ENCODE measurements at places on chromosomes 2 and 18. TPM values are rescaled to one million over a fixed set of nuclear protein-coding genes. Genes with fewer than 3 reads are reported as not detected.

Gene SCN2A
- 0.35 TPM for total RNA-seq

Gene ACAA2
- 110 TPM for total RNA-seq

DNA sequence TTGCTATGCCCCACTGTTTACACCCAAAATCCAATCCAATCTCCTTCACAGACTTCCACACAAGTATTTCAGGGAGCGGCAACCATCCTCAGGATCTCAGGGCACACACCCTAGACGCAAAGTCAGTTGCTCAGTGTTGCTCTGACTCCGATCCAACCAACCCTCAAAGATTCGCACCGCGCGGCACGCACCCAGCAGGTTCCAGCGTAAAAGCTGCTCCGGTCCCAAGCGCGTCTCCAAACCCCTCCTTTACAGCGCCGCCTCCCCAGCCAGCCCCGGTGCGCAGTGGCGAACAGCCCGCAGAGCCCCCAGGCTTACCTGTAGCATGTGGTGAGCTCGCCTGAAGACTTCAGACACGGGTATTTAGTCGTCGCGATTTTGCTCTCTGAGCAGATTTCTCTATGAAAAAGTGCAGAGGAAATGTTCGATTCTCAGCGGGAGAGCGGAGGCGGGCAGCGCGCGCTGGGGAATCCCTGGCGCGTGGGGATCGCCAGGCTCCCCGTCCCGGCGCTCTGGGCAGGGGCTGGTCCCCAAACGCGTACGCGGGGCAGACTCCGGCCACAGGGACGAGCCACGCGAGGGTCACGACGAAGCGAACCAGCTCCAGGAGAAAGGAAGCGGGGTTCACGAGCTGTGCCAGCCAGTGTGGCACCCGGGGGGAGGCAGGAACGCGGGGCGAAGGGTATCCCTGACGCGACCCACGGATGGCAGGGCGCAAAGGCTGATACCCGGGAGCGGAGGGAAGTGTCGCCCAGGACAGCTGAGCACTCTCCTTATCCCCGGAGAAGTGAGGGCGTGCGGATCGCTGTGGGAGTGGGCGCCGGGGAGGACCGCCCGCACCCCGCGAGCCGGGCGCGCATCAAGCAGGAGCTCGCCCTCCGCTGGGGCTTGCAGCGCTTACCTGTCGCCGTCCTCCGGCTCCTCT, 650 bp downstream of the CCBE1 start:
- DNase-seq, result no peak

Gene TMEM200C
- total RNA-seq, result 0.30 TPM

DNA sequence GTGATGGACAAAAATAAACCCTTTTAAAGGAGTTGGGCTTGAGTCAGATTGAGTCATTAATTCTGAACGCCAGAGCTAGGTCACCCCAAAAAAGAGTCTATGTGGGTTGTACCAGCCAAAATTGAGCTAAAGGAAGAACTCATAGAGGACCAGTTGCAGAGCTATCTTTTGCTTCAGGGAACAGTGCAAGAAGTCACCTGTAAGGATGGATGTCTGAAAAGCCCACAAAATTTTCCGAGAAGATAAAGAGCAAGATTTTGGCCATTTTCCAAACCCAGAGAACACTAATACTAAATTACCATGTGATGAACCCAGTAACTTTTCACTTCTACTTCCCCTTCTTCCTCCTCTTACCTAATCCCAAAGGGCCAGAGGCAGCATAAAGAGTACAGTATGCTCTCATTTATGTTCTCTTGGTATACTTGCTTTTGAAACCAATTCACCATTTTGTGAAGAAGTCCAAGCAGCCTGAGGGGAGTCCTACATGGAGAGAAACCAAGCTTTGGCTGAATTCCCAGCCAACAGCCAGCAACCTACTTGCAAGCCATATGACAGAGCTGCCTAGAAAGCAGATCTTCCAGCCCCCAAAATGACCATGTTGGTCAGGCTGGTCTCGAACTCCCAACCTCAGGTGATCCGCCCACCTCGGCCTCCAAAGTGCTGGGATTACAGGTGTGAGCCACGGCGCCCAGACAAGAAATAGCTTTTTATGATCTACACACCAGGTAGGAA, 551.7 kb downstream of the SATB2 start:
- no peak for DNase-seq

Gene PDE11A
- total RNA-seq, result 5.8 TPM

GRCh38 chr18:48962994-48963561, 12.3 kb upstream of the SMAD7 start:
- DNase-seq, result no peak

Gene TFCP2L1
- 16.1 TPM for total RNA-seq

DNA sequence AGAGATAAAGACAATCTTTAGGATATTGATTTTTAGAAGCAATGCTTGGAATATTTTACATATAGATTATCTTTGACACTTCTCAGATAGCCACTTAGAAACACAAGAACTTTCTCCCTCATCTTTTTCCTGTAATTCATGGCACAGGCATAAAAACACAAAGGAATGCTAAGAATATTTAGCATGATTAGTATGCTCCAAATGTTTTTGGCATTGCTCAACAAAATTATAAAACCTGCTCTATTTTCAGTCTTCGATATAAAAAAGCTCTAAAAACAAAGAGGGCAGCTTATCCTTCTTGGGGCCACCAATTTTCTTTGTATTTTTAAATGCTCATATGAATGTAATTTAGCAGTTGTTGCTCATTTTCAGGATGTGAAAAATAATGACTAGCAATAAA, 90.8 kb downstream of the RAD51AP2 start:
- no peak for DNase-seq

GRCh38 chr18:13378150-13378549, 159.6 kb downstream of the LDLRAD4 start:
- no peak for DNase-seq

DNA sequence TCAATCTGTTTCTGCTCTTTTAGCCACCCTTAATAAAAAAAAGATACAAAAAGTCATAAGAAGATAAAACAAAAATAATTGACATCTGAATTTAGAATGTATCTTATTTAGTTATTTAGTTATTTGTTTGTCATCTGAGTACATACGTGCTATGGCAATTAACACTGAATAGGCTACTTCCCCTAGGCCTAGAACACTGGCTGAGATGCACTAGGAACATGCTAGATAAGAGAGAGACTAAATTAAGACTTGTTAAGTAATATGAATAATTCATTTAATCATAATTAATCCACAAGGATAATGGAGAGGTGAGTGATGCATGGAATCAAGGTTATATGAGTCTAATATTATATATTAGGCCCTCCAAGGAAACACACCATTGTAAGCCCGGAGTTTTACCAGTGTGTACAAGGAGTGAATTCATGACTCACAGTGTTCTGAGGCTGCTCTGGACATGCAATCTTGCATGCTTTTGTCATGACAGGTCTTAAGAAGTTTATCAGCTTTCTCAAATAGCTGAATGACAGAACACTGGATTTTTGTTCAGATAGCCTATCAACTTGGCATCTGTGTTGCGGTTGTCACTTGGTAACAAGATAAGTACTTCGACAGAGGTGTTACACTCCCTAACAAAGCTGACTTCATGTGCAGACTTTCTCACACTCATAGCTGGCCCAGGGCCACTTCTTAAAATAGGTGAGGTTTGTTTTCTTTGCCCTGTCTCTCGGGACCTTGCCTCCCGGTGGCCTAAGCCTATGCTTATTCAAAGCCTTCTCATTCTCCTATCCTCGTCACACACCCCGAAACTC, 5.0 kb upstream of the SERPINB2 start:
- peak; percentile 93 for DNase-seq

Gene GKN1
- total RNA-seq, result not detected

All from renal cortical epithelial cell (primary cell).